ENCODE measurements at places on chromosomes 3 and 15.

DNA sequence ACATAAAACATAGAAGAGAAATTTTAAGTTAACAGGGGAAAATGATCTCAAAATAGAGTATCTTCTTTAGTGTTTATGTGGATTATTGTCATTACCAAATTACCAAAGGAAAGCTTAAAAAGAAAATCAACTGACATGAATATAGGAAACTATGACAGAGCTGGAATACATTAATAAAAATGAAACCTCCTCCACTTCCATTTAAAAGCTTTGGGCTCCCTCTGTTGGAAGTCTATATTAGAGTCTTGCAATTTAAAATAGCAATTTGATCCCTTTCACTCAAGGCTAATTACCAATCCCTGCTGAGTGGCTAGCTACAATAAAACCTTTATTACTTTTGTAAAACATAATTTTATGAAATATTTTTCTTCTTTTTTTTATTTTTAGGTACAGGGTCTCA is 61.4 kb upstream of the IMPG2 start:
- no peak for DNase-seq

- no peak for DNase-seq
Measured at GRCh38 chr15:74109713-74110112, 20.7 kb upstream of the ISLR2 start.

- DNase-seq = no peak
Measured at GRCh38 chr15:31266712-31267111, 59.9 kb upstream of the KLF13 start.

DNA sequence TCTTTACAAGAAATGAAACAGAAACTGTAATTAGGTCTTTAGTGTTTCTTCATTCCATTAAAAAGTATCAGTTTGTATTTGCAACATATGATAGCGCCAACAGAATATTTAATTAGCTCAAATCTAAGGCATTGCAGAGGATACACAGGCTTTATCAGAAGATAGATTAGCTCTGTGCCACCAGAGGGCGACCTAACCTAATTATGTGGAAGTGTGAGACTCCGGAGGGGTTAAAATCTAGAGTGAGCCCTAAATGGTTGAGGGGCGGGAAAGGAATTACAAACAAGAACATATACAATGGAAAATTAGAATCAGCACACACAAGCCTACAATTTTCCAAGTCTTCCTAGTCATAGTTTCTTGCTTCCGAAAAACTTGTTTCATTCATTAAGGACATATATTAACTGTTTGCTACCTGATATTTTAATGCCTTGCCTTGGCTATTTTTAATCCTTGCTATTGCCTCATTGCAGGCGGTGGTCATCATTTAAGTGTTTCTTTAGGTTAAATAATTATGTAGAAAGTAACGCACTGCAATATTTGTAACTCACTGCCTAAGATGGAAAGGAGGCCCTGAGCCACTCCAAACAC is 18.0 kb upstream of the RYR3 start:
- DNase-seq = peak; percentile 44

Data from right lung (tissue), 10 donors.